Right atrium auricular region (tissue), 2 donors: ENCODE measurements at places on chromosomes 5 and 9. TPM values are rescaled to one million over a fixed set of nuclear protein-coding genes. Genes with fewer than 3 reads are reported as not detected.

The HAVCR2 gene
- total RNA-seq, result 1.8 TPM

The HTR1A gene
- not detected for total RNA-seq

The PSD2 gene
- 0.19 TPM for total RNA-seq

The IGFBPL1 gene
- total RNA-seq, result 2.8 TPM

The TMOD1 gene
- total RNA-seq, result 118 TPM

The AQP3 gene
- 14.3 TPM for total RNA-seq

DNA sequence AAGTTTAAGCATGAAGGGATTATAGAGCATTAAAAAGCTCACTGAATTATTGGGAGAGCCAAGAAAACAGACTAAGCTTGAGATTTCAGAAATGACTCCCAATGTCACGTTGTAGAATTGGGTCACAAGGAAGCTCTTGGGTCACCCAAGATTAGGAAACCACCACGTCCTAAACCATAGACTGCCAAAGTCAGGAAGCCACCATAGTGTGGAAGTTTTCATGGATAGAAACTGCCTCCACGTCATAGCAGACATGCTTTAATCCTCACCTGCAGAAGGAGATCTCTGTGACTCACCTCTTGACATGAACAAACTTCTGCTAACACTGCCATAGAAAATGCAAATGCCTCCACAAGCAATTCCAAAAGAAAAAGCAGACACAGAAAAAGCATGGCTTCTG lies 106.3 kb downstream of the SLC1A3 start:
- H3K27ac ChIP-seq, result no peak overlapping the region
- no peaks in the 10 kb centered on the region for H3K36me3 ChIP-seq
- no peaks in the 10 kb centered on the region for H3K4me1 ChIP-seq
- no peak overlapping the region for H3K4me3 ChIP-seq
- H3K27me3 ChIP-seq, result no peaks in the 10 kb centered on the region

- H3K27me3 ChIP-seq, result no peaks in the 10 kb centered on the region
- H3K4me3 ChIP-seq, result no peak overlapping the region
- no peak overlapping the region for H3K27ac ChIP-seq
- no peaks in the 10 kb centered on the region for H3K4me1 ChIP-seq
Measured at GRCh38 chr9:3299872-3300271, 225.9 kb downstream of the RFX3 start.

DNA sequence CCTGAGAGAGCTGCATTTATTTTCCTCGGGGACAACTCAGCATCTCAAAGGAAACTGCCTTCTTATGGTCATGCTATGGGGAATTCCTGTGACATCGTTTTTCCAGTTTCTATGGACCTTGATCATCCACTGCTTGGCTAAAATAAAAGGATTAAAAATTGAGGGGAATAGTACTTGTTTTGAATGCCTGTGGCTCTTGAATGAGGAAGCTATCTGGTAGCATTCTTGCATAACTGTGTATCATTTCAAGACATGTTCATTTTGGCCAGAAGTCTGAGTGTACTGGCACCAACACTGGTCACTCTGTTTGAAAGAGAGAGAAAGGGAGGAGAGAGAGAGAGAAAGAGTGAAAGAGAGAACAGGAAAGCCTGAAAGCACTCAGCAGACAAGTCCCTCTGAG lies 116.7 kb downstream of the DOCK2 start:
- no peak for DNase-seq
- H3K27ac ChIP-seq, result no peak overlapping the region
- H3K27me3 ChIP-seq, result no peaks in the 10 kb centered on the region
- H3K4me1 ChIP-seq, result no peaks in the 10 kb centered on the region

DNA sequence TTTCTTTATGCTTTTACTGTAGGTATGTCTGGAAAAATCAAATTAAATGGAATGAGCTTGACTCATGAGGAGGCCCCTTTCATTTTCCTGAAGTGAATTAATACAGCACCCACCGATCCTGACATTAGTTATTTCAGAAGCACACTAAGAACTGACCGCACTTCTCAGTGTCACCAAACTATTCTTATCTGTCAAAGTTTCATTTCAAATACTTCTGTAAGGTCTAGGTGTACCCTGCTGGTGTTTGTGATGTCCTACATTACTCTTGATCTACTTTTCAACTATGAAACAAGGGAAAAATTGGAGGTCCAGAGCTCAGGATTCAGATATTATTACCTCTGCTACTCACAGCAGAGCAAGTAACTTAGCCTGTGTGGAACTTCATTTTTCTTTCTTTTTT lies 1.8 kb upstream of the TEK start:
- no peaks in the 10 kb centered on the region for H3K4me1 ChIP-seq
- no peak overlapping the region for H3K27ac ChIP-seq
- no peaks in the 10 kb centered on the region for H3K27me3 ChIP-seq
- DNase-seq, result no peak
- H3K36me3 ChIP-seq, result no peaks in the 10 kb centered on the region

- H3K4me3 ChIP-seq, result no peak overlapping the region
- DNase-seq, result no peak
- no peak overlapping the region for H3K27ac ChIP-seq
- H3K36me3 ChIP-seq, result no peaks in the 10 kb centered on the region
Measured at GRCh38 chr9:136763649-136764035, 676 bp downstream of the LCN15 start.

GRCh38 chr5:123170816-123171215 lies 81.8 kb downstream of the PRDM6 start:
- no peak overlapping the region for H3K4me3 ChIP-seq
- no peaks in the 10 kb centered on the region for H3K4me1 ChIP-seq
- no peaks in the 10 kb centered on the region for H3K27me3 ChIP-seq

GRCh38 chr5:68354315-68354714 lies 138.8 kb downstream of the PIK3R1 start:
- H3K27ac ChIP-seq, result no peak overlapping the region
- no peak overlapping the region for H3K4me3 ChIP-seq
- H3K36me3 ChIP-seq, result no peaks in the 10 kb centered on the region
- no peaks in the 10 kb centered on the region for H3K4me1 ChIP-seq
- DNase-seq, result no peak

- peak overlapping the region; percentile 72 for H3K27ac ChIP-seq
- H3K27me3 ChIP-seq, result no peaks in the 10 kb centered on the region
- peaks cover 29% of the 10 kb centered on the region for H3K4me1 ChIP-seq
- H3K4me3 ChIP-seq, result no peak overlapping the region
- H3K36me3 ChIP-seq, result no peaks in the 10 kb centered on the region
- no peak for DNase-seq
Measured at GRCh38 chr9:68804911-68805889, 100.2 kb downstream of the PIP5K1B start.

- H3K36me3 ChIP-seq, result no peaks in the 10 kb centered on the region
- no peak for DNase-seq
- H3K4me1 ChIP-seq, result peaks cover 5% of the 10 kb centered on the region
- H3K27ac ChIP-seq, result no peak overlapping the region
- H3K4me3 ChIP-seq, result no peak overlapping the region
Measured at GRCh38 chr5:149117970-149118369, 23.3 kb upstream of the ABLIM3 start.

DNA sequence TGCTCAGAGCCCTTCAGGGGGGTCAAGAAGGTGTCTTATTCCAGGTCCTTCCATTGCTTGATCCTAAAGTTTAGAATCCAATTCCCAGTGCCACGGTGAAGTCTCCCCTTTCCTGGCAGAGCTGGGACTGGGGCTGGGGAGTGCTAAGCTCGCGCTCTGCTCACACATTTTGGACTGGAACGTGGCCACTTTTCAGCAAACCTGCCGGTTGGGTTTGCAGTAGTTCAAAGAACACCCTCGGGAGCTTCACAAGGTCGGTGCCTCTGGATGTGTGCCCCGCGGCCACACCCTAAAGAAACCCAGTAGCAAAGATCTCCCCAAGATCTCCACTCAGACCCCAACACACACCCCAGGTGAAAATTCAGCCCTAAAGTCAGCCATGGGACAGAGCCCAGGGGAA lies at the start of gene C9orf152:
Gene C9orf152, minus strand, starts transcription at position 129 of the 400 bp plus-strand sequence. CDS start 580 bp downstream, outside the sequence.
- H3K36me3 ChIP-seq, result no peaks in the 10 kb centered on the region
- no peak within 1 kb of the TSS for H3K4me3 ChIP-seq
- no peak for DNase-seq
- H3K4me1 ChIP-seq, result no peaks in the 10 kb centered on the region

DNA sequence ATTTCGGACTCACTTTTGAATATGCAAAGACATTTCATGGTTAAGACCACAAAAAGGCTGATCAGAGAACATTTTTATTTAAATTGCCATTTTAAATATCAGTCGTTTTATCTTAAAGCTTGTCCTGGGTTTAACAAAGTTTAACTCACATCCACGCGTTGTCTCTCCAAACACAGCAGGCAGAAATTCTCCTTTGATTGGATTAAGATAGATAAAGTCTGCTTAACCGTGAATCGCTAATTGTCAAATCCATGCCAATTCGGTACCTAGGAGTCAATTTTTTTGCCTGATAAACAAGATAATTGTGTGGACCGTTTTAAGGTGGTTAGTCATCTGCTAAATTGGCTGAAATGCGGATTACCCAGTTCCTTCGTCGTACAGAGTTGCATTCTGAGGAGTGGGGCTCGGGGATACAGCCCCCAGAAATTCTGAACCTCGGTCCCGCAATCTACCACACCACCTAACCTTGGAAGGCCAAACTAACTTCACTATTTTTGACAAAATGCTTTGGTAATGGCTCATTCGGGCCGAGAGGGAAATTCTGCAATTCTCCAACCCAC lies 665 bp upstream of the BTF3 start:
- no peak for DNase-seq
- H3K4me1 ChIP-seq, result peaks cover 21% of the 10 kb centered on the region
- H3K27ac ChIP-seq, result peak overlapping the region; percentile 95
- H3K36me3 ChIP-seq, result peaks cover 13% of the 10 kb centered on the region

DNA sequence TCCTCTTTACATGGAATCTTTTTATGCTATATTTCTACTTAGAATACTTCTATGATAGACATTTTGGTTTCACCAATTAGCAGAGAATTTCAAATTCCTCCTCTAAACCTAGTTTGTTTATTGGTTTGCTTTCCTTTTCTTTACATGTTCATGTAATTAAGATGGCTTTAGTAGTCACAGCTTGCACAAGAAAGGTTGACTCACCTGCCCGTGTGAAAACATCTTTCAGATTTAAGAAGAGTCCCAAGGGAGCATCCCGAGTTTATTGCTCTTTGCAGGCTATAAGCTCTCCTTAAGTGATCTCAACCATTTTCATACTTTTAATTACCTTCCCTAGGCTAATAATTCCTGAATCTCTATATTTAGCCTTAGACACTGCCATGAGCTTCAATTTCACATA lies 28.9 kb downstream of the TYRP1 start:
- H3K27ac ChIP-seq, result no peak overlapping the region
- H3K36me3 ChIP-seq, result no peaks in the 10 kb centered on the region
- no peak overlapping the region for H3K4me3 ChIP-seq
- H3K4me1 ChIP-seq, result no peaks in the 10 kb centered on the region
- no peaks in the 10 kb centered on the region for H3K27me3 ChIP-seq

GRCh38 chr5:59522201-59522831 lies 371.2 kb downstream of the PDE4D start:
- no peak for DNase-seq
- H3K4me3 ChIP-seq, result no peak overlapping the region

DNA sequence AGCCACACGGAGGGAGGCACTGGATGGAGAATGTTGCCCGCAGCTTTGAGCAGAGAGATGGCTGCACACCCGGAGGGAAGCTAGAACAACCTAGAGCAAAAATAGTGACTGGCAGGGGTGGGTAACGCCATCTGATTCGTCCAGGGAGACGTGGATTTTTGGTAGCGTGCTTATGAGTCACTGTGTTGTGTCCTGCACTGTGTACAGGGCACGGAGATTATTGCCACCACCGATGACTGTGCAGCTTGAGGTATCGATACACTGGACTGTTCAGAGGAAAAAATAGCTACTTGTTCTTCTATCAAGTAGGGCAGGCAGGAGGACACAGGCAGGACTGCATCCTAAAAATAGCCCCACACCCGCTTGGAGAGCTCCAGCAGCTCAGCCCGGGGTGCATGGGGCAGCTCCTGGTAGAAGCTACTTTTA lies 6.0 kb downstream of the UBE2QL1 start:
- no peaks in the 10 kb centered on the region for H3K36me3 ChIP-seq
- H3K27me3 ChIP-seq, result no peaks in the 10 kb centered on the region
- DNase-seq, result no peak
- H3K4me3 ChIP-seq, result no peak overlapping the region

DNA sequence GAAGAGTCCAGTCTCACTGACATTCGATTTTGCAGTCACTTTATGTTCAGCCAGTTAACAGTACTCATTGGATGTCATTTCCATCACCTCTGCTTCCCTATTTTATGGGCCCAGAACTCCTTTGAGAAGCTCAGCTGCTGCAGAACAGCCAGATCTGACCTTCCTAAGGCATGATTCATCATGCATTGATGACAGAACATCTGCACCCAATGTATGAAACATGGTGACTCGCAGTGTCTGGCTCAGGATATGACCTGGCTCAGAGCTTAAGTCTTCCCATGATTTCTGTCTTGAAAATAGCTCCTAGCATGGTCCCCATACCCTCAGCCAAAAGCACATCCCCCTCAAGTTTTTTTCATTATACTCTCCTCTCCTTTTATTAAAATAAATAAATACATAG lies 92.6 kb upstream of the TRIM32 start:
- DNase-seq, result no peak
- H3K4me3 ChIP-seq, result no peak overlapping the region
- no peaks in the 10 kb centered on the region for H3K36me3 ChIP-seq
- no peak overlapping the region for H3K27ac ChIP-seq
- no peaks in the 10 kb centered on the region for H3K4me1 ChIP-seq
- no peaks in the 10 kb centered on the region for H3K27me3 ChIP-seq

GRCh38 chr9:133713960-133714495 lies 24.1 kb downstream of the SARDH start:
- no peaks in the 10 kb centered on the region for H3K27me3 ChIP-seq
- H3K36me3 ChIP-seq, result no peaks in the 10 kb centered on the region
- no peak overlapping the region for H3K4me3 ChIP-seq
- no peak for DNase-seq
